ENCODE measurements at places on chromosomes 5 and 9.

DNA sequence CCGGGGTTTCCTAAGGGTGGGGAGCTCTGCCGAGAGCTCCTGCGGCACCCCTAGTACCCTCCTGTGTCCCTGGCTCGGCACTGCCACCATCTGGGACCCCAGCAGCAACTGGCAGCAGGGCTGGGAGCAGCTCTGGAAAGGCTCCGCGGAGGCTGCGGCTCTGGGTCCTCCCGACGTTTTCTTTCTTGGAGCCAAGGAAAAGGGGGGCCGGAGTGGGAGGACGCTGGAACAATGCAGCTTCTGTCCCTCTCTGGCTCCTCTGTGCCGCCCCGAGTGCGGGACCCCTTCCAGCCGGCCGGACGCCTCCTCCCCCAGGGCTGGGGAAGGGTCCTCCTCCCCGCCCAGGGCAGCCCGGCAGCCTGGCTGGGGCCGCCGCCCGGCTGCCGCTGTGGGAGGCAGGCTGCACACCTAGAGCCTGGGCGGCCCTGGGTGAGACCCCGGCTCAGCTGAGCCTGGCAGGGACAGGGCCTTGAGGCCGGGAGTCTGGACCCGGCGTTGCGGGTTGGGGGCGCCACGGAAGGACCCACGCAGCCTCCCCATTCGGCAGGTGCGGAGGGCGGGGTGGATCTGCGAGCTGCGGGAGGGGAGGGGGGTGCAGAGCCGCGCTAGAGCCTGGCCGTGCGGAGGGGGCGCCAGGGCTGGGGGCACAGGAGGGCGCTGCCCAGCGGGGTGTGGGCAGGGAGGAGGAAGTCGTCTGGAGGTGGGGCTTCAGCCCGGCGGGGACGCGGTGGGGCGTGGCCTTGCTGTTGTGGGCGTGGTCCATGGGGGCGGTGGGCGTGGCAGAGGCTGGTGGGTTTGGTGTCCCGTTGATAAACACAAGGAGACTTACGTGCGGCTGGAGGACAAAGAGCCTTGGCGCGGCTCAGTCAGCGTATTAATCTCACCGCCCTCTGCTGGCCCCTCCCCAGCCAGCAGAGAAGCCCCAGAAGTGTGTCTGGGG, 15.1 kb downstream of the GPSM1 start:
- DNase-seq = peak; percentile 37

DNA sequence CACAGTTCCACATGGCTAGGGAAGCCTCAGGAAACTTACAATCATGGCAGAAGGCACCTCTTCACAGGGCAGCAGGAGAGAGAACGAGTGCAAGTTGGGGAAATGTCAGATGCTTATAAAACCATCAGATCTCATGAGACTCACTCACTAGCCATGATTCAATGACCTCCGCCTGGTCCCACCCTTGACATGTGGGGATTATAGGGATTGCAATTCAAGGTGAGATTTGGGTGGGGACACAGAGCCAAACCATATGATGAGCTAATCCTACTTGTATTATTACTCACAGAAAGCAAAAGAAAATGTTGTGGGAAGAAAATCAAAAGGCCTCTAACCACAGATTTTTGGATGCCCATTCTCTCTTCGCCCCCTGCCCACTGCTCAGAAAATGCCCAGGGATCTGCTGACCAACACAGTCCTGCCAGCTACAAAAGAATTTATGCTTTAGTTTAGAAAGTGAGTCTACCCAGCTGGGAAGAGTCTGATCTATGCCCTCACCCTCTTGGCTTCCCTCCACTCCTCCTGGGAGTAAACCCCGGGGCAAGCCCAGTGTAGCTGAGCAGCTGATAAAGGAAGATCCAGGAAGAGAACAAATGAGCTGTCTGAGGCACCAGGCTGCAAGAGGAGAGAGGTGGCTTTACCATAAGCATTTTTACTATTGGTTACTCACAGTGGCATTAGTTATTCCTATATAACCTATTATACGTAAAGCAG, 53.1 kb downstream of the RNF130 start:
- no peak for DNase-seq

DNA sequence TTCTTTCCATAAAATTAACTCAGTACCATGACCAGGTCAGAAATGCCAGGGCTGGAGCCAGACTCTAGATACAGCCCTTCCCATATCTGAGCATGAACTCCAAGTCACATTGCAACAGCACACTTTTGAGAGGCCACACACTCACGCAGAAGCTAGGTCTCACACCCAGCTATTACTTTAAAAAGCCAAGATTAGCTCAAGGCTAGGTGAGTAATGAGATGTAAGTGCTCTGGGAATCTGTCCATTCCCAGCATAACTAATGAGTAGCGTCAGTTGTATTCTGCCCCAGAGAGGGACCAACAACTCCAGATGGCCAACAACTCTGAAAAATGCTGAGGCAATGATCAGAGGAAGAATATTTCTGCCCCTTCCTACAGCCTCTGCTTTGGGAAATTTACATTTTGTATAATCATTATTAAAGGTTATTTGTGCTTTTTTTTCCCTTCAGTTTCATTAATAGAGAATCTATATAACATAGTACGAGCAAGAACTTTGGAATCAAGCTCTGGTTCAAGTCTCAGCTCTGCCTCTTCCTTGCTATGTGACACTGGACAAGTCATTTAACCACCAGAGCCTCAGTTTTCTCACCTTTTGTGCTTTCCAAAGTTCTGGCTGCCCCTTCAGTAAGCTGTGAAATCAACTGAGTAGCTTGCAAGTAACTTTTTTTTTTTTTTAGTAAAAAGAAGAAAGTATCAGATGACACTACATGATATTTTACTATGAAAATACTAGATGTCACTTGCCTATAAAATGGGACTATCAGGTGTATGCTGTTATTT, 118.3 kb downstream of the NR6A1 start:
- no peak for DNase-seq

DNA sequence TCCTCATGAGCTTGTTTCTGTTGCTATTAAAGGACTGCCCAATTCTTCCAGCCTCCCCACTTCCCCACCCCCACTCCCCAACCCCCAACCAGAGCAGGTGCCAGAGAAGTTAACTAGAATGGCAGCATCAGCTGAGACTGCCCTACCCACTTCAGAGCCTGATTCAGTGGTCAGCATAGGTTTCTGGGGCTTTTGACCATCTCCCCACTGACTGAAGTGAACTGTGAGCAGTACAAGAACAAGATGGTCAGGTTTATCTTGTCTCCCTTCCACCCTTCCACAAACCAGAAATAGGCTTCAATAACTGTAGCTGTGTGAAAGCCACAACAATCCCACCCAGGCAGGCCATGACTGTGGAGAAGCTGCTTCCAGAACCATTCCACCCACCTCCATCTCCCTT, 289.4 kb upstream of the SLC24A2 start:
- DNase-seq = no peak

DNA sequence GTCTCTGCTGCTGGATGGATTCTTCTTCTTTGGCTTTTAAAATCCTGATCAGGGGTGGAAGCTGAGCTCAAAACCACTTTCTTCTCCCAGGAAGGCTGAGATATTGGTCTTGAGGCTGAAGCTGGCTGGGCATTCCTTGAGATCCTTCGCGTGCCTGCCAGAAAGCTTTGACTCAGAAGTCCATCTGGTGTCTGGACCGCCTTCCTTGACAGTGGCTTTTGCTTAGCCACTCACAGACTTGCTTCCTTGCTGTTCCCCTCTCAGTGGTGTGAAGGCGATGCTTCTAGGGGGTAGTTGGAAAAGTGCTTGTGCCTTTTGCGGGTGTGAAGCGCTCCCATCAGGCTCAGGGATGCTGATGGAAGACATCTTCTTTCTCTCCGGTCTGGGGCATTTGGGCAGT, 45.9 kb downstream of the RGS3 start:
- DNase-seq = no peak

- DNase-seq = no peak
Observed at GRCh38 chr9:108831496-108832178, 24.1 kb downstream of the ACTL7B start.

GRCh38 chr5:168529374-168530234, 499 bp downstream of the FBLL1 start:
- DNase-seq = no peak

- DNase-seq = no peak
Observed at GRCh38 chr5:35031276-35031675, 16.5 kb downstream of the AGXT2 start.

- DNase-seq = no peak
Observed at GRCh38 chr5:180498378-180498777, 4.2 kb downstream of the CNOT6 start.

- no peak for DNase-seq
Observed at GRCh38 chr5:170403675-170404074, 14.5 kb upstream of the KCNMB1 start.

- DNase-seq = no peak
Observed at GRCh38 chr9:100219347-100219746, 120.3 kb downstream of the INVS start.

DNA sequence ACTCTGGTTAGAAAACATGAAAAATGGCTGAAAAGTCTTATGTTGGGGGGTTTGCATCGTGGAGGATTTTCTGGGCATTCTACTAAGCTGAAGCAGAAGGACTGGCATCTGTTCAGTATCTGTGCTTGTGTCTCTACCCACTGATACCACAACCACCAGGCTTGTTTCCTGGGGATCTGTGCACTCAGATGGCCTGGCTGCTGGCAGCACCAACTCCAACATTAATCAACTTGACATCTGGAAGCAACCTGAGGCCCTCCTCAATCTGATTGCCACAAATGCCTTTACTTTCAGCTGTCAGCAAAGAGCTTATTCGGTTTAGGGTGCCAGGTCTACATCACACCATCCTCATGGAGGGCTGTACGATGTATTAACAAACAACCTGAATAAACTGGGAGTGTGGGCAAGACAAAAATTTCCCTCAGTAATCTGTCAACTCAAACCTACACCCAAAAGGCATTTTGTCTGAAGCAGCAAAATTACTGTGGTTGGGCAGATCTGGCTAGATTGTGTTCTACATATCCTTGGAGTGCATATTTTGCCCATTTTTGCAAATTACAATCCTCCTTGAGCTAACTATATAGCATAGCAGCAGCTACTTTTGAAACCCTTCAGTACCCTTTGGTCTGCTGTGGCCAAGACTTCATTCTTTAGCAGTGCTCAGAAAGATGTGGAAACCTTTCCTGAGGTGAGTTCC, 74.6 kb downstream of the FOXD1 start:
- no peak for DNase-seq

GRCh38 chr9:10706788-10707187, 94.0 kb upstream of the PTPRD start:
- DNase-seq = no peak

- no peak for DNase-seq
Observed at GRCh38 chr5:109964136-109964535, 274.4 kb downstream of the MAN2A1 start.

GRCh38 chr9:212297-212696, 2.4 kb upstream of the DOCK8 start:
- no peak for DNase-seq

DNA sequence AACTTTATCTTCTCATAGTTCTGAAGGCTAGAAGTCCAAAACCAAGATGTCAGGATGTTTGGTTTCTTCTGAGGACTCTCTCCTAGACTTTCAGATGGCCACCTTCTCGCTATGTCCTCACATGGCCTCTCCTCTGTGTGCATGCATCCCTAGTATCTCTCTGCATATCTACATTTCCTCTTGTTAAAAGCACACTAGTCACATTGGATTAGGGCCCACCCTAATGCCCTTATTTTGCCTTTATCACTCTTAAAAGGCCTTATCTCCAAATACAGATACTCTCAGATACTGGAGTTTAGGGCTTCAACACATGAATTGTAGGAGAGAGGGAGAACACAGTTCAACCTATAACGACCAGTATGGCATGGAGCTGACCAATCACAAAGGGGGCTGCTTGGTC, 151.7 kb downstream of the PRELID2 start:
- DNase-seq = no peak
